ENCODE measurements at places on chromosomes 3 and 15.
A peak's percentile ranks its signal among the peaks of the same experiment; 100 is the strongest.

DNA sequence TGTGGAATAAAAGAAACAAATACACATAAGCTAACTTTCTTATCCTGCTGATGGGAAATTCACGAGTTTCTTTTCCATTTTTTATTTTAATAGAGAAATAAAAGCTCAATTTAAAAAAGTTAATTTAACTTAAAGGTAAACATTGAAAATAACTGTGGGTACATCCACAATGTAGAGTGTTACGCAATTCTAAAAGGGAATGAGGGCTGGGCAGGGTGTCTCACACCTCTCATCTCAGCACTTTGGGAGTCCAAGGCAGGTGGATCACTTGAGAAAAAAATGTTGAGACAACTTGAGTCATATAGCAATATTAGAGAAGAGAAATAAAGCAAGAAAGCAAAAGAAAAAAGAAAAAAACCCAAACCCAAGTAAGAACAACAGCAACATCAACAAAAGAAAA lies 207.0 kb downstream of the DIPK2A start:
- DNase-seq, result no peak

- DNase-seq, result no peak
These were observed 54.8 kb upstream of the LMCD1 start for GRCh38 chr3:8446845-8447244.

DNA sequence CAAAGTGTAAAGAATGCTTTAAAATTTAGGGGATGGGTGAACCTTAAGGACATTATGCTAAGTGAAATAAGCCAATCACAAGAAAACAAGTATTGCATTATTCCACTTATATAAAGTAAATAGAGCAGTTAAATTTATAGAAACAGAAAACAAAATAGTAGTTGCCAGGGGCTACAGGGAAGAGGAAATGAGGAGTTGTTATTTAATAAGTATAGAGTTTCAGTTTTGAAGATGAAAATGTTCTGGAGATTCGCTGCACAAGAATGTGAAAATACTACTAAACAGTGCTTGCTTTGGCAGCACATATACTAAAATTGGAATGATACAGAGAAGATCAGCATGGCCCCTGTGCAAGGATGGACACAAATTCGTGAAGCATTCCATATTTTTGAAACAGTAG lies 32.0 kb downstream of the DNAH12 start:
- DNase-seq, result peak; percentile 29

- no peak for DNase-seq
These were observed 72.8 kb upstream of the ICE2 start for GRCh38 chr15:60551781-60552161.

DNA sequence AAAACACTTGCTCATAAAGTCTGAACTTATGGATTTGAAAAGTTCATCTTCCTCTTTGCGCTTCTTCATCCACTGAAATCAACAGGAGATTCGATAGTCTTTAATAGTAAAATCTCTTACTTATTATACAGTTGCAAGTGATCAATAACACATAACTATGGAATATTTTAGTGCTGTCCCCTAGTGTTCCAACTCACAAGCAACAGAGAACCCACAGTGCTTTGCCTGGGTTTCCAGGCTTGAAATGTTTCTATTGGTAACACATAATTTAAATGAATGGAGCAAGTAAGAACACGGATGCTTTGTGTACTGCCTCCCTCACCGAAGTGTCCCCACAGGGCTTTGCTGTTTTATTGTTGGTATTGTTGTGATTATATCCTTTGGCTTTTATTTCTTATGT lies 93.5 kb downstream of the WDR72 start:
- DNase-seq, result no peak

- DNase-seq, result no peak
These were observed 171.7 kb upstream of the ATP11B start for GRCh38 chr3:182621435-182622240.

DNA sequence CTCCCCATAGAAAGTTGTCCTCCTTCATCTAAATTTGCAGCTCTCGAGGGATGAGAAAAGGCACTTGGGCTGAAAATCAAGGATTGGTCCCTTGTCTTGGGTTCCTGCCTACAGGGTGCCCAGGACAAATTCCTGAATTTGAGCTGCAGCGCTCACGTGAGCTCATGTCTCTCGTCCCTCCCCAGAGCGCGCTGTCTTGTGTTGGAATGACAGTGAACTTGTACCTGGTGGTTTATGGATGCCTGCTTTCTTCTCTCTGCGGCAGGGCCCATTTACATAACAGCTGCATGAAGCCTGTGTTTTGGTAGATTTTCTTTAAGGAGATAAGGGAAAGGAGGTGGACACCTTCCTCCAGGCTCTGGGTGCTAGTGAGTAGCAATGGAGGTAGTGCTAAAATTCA lies 4.3 kb downstream of the RYR3 start:
- no peak for DNase-seq

DNA sequence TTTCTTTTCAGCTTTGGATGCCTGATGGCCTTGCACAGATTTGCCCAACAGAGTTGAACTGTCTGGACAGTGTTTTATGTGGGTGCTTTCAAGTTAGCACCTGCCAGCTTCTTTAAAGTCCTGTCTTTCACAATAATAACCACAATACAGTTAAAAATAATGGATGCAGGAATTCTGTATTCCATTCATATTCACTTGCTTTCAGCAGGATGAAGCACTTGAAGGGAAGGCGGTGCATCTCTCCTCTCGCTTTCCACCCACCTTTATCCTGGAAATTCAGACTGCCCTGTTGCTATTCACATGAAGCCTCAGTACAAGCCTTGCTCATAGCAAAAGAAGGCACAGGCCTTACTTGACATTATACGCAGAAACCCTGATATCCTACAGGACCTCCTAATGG lies 26.5 kb upstream of the GYG1 start:
- no peak for DNase-seq

GRCh38 chr3:53103397-53104296 lies 26.6 kb downstream of the RFT1 start:
- no peak for DNase-seq

DNA sequence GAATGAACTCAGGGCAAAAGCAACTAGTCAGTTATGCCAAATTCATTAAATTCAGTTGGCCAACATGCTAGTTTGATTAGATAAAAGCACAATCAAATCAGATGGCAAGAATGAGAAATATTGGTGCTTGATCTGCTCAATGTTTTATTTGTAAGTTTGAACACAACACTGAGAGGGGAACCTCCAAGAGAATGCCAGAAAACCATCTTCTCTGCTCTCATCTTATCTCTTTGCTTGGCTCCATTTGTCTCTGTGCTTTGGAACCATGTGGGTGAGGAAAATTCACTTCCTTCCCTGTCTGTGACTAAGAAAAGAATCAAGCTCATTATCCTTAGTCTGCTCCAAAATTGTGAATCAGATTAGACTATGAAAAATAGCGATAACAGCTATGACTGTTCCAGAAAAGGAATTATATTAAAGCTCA lies 43.6 kb upstream of the DCBLD2 start:
- DNase-seq, result peak; percentile 39

- DNase-seq, result no peak
These were observed 237.8 kb downstream of the UACA start for GRCh38 chr15:70525551-70525950.
